HCT116 (cell line): ENCODE measurements at places on chromosomes 4 and X.

GRCh38 chr4:184702114-184702513 is 31.8 kb downstream of the CENPU start:
- no peak for DNase-seq

- DNase-seq: no peak
Observed at GRCh38 chr4:62771983-62772557, 1571.9 kb downstream of the ADGRL3 start.

DNA sequence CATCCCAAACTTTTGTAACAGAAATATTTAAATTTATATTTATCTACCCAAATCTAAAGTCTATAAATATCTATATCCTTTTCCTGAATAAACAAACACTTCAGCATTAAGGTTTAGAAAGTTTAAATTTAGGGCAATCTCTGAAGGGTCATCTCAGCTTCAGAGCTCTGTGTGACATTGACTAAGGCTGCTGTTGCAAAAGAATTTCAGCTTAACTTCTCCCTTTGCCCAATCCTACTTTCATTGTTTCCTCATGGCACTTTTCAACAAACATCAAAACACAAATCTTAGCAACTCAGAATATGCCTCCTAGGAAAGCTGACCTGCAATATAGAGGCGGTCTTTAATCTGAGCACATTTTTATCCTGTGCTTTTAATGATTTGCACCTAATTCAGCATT is 79.7 kb upstream of the BANK1 start:
- DNase-seq: no peak

GRCh38 chr4:24701683-24702082 is 93.7 kb upstream of the SOD3 start:
- DNase-seq: no peak

DNA sequence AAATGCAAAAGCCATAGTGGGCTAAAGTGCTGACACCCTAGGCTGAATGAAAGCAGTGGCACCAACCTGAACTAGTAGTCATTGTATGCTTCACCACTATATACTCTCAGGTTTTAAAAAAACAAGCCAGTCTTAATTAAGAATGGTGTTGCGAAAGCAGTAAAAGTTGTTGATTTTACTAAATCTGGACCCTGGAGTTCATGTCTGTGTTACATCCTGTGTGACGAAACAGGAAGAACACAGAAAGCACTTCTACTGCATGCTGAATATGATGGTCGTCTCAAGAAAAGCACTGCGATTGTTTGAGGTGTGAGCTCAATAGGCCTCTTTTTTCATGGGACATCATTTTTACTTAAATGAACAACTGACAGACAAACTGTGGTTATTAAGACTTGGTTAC is 24.2 kb upstream of the GDPD2 start:
- DNase-seq: no peak

GRCh38 chr4:163494360-163495241 is at the start of gene TMA16:
Gene TMA16, plus strand, starts transcription at chr4:163494690. Its CDS starts 112 bp downstream, at chr4:163494802.
- peak; percentile 93 for DNase-seq

DNA sequence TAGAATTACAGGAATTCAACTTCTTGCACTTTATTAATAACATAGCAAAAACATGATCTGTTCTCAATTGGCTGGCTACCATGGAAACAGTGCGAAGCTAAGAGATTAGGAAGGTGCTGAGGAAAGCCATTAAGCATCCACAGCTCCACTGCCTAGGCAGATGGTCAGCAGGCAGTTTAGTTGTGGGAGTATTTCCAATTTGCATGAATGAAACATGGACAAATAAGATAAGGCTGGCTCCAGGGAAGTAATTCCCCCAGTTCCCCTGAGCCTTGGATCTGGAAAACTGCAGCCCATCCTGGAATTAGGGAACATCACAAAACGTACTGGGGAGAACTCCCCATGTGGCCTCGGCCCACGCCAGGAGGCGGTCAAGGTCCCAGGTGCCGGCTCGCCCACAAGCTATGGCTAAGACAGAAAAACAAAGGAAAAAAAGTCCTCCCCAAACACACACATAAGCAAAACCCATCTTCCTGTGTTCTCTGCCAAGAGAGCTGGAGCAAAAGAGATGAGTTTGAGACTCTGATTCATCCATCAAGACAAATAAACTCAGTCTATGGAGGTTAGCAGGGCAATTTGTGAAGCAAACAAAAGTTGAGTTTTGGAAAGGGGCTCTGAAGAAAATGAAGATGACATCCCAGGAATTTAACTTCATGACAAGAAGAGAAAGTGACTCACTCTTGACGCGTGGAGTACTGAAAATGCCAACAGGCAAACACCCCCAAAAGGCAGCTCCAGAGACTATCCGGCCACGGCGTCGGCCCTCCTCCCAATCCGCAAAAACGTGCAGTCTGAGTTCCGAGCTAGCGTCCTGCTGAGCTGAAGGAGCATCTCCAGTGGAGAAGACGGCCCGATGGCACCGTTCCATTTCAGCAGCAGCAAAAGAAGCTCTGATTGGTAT is 45.1 kb downstream of the IGFBP7 start:
- no peak for DNase-seq

DNA sequence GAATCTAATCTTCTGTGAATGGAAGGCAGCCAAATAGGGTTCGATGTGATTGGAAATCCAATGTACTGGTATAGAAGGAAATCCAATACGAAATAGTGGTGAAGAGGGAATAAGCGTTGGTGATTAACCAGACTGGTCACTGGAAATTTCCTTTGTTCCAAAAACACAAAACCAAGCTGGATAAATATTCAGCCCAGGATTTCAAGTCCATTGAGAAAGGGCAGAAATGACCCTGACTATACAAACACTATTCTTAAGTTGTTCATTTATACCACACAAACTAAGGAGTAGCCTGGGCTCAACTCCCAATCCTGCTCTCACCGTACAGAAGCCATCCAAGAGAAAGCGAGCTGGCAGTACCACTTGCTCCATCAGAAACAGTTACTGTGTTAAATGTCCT is 32.2 kb downstream of the PCDH19 start:
- no peak for DNase-seq

- DNase-seq: no peak
Observed at GRCh38 chrX:40327085-40327484, 229.3 kb upstream of the BCOR start.

GRCh38 chr4:51918251-51918650 is 75.3 kb downstream of the DCUN1D4 start:
- no peak for DNase-seq

GRCh38 chr4:84286048-84286447 is 213.0 kb downstream of the NKX6-1 start:
- no peak for DNase-seq

DNA sequence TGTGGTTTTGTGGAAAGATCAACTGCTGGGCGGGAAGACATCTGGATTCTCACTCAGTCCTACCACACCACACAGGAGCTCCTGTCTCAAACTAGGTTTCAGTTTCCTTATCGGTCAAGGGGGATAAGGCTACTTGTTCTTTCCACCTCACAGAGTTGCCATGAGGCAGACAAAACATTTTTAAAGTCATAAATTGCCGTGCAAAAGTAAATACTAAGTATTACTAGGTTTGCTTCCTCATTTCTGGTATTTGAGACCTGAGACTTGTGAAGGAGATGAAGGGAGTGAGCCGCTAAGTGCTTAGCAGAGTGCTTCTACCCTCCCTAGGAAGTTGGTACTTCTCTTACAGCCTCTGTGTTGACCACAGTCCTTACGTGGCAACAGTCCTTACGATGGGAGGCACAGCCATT is 1.5 kb downstream of the LAP3 start:
- no peak for DNase-seq

- DNase-seq: no peak
Observed at GRCh38 chr4:66555301-66555700, 885.0 kb upstream of the EPHA5 start.

GRCh38 chr4:148263127-148263526 is 179.1 kb downstream of the NR3C2 start:
- DNase-seq: no peak

GRCh38 chr4:132123870-132124623 is 1025.0 kb upstream of the PCDH10 start:
- peak; percentile 37 for DNase-seq

- DNase-seq: no peak
Observed at GRCh38 chrX:107673431-107673830, 45.1 kb downstream of the PRPS1 start.

DNA sequence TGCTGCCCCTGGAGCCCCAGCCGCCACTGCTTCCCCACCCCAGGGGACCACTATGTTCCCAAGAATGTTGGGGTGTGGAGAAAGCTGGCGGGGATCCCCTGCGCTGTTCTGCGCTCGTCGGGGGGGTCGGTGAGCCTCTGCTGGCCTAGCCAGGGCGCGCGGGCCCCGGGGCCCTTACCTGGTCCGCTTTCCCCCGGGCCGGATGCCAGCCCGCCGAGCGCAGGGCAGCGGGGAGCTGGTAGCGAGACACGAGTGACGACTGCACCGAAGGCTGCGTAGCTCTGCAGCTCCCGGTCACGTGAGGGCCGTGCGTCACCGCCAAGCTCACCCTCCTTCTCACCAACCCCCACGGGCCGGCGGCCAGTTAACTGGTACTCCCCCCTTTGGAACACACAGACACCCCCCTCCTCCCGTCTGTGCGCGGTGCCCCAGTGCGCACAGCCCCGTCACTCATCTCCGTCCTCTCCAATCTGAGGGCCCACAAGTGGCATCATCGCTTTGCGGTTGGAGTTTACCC is at the start of gene BEX1:
BEX1 (minus strand) TSS at position 254 of the 517 bp plus-strand sequence. CDS start 897 bp downstream, outside the sequence.
- DNase-seq: no peak

DNA sequence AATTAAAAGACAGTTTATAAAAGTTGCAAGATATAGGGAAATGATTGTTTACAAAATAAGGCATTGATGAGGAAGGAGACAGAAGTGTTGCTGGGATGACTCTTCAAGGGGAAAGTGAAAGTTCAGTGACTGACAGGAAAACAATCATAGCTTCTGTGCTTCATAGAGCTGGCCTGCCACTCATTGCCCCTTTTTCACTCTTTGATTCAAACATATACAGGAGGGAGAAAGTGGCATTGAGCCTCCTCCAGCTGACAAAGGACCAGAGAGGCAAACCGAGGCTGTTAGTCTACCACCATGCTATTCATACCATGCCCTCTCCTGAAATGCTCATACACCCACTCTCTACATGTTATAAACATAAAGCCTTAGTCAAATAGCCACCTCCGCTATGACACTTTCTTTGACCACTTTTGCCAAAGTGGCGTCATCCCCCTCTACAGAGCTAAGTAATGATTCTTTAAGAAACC is 79.2 kb upstream of the ATOH1 start:
- no peak for DNase-seq

DNA sequence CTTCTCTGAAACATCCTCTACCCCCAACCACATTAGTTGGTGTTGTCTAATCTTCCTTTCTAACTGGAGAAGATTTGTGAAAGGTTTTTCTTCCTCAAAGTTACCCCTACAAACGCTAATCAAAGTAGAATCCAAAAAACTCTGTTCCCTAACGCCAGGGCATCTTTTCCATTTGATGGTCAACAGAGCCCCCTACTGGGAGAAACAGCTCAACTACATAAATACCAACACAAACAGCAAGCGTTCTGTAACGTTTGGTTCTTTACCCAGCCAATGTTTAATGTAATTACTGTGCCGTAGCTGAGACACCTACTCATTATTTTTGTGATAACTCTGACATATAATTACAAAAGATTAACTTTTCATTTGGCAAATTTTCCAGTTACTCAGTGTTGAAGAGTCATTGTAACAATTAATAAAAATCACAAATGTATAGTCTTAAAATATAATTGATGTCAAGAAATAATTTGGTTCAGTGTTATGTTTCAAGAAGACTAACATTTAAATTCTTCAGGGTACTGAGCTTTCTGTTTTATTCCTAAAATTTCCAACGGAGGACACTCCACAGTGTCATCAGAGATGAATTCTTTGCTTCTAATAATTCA is 94.9 kb upstream of the TBC1D9 start:
- peak; percentile 65 for DNase-seq

DNA sequence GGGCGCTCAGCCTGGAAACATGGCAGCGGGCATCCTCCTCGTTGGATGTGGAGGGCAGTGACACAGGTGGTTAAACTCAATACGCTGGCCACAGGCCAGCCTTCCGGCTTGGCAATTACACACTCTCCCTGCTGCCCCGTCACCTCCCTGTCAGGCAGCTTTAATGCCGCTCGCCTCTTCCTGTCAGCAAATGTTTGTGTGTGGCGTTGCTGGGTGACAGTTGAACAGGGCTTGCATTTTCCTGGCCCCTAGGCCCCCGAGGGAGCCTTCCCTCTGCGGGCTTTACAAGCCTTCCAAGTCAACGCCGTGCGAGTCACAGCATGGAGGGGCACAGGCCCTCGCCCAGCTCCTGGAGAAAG is 620.0 kb downstream of the BCOR start:
- DNase-seq: no peak

- DNase-seq: no peak
Observed at GRCh38 chr4:24922416-24922815, 9.6 kb upstream of the CCDC149 start.
